GM19239 (cell line): ENCODE measurements at places on chromosomes 3 and 15.

GRCh38 chr3:134339913-134340312, 34.3 kb downstream of the AMOTL2 start:
- DNase-seq = no peak

DNA sequence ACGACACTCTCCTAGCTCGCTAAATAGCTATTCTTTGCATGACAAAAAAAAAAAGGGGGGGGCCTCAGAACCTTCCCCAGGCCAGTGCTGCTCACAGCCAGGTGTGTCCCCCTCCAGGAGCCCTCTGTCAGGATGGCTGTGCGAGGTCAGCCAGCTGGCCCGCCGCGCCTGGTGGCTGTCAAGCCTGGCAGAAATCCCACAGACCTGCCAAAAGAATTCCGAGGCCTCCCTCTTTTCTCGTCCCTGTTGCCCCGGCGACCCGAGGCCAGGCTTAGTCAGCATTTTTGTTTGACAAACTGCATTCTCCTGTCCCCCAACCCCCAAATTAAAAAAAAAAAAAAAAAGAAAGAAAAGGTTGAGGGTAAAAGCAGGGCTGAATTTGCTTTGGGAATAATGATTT, 61.9 kb downstream of the TM4SF4 start:
- no peak for DNase-seq

GRCh38 chr3:169227911-169228310, 435.6 kb downstream of the MECOM start:
- no peak for DNase-seq

DNA sequence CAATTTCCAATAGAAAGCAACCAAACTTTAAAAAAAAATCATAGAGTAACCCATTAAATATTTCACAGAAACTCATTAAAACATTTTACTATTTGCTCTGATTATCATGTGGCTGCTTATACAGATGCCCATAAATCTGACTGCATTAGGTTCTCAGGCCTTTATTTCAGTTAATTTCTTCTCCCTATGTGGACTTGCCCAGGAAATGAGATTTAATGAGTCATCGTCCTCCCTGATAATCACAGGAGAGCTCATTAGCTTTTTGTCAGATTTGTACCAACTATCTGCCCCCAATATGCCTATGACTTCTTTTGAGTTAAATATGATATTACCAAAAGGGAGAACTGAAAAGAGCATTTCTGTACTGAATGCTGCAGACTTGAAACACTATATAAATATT, 168.0 kb downstream of the FOXB1 start:
- no peak for DNase-seq

DNA sequence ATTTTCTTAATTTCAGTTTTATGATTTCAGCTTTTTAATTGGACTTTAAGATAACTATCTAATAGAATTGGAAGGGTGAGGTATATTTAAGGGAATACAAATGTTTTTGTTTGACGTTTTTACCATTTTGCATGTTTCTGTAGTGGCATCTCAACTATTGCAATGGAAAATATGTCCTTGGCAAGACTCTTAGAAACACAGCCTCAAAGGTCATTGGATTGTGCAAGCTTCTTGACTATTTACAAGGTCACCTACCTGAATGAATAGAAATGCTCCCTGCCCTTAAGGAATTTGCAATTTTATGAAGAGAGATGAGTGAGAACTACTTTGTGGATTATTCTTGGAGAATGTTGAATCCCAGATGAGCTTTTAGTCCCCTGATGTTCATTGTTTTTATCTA, 43.1 kb downstream of the ITPR1 start:
- no peak for DNase-seq
